ENCODE measurements at places on chromosomes 4 and X.

DNA sequence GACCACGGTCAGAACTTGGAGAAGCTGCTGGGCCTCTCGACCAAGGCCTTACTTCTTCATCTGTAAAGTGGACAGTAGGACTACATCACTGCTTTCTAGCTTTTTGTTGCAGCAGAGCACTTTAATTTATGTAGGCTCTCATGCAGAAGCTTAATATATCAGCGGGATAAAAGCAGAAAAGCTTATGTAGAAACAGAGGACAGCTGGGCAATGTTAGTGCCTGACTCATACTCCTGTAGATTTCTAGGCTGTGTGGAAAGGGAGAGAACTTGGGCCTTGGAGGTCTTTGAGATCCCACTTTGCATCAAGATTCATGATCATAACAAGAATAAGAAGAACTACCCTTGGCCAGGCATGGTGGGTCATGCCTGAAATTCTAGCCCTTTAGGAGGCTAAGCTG lies 91.2 kb downstream of the ARHGAP10 start:
- no peak for DNase-seq

- DNase-seq: no peak
Measured at GRCh38 chr4:17112292-17112659, 213.8 kb upstream of the LDB2 start.

DNA sequence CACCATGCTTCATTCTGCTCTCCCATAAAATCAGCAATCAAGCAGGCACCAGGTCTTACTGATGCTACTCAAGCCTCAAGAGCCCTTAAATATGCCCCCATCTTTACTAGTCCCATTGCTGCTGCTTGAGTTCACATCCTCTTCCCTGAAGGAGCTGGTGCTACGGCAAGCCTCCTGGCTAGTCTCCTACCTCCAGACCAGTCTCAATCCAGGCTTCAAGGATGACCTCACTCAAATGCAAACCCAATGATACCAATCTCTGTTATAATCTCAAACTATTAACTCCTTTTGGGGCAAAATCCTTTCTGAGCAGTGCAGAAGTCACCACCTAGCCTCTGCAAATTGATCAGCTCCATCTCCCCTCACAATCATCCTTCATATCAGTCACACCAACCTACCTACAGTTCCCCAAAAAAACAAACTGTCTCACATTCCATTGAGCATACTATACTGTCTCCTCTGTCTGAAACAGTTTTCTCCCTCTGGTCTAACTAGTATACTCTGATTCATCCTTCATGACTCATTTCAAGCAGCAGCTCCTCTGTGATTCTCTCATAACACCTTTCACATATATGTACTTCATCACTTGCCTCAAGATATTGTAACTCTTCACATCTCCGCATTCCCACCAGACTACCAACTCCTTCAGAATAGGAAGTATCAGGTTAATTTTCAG lies 30.0 kb downstream of the PAPSS1 start:
- DNase-seq: no peak

DNA sequence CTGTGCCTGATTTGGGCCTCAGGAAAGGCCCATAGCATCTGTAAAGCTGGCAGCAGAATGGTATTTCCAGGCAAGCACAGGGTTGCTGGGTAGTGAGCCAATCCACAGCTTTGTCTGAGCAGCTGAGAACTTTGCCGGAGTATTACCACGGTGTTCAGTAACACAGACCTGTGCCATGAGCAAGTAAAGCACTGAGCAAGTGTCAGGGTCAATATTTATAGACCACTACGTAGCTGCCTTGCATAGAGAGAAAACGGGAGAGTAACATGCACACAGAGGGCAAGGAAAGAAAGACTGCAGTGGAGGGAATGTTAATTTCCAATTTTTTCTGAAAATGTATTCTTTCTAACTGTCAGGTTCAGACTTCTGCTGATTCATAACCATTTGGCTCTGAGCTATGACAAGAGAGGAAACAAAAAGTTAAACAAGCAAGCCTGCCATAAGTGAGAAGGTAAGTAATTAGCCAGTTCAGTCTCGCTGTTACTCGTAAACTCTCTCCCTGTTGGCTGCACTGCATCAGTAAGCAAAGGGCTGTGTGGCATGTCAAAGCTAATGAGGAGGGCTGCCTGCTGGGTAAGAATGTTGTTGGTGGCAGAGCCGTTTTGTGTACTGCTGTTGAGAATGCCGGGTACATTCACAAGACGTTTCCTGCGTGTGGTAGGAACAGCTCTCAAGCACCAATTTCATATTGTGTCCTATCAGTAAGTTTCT lies 238.1 kb downstream of the BMPR1B start:
- no peak for DNase-seq

GRCh38 chr4:6128221-6128850 lies 72.0 kb downstream of the JAKMIP1 start:
- DNase-seq: no peak

DNA sequence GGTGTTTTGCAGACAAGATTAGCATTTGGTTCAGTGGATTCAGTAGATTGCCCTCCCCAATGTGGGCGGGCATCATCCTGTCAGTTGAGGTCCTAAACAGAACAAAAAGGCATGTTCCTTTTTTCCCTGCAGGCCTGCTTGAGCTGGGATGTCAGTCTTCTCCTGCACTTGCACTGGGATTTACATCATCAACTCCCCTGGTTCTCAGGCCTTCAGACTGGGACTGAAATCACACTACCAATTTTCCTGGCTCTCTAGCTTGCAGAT lies 278.9 kb upstream of the FTHL17 start:
- DNase-seq: no peak

GRCh38 chrX:106331606-106332005 lies 163.5 kb downstream of the PWWP3B start:
- DNase-seq: no peak

GRCh38 chr4:64340218-64341110 lies 68.8 kb downstream of the TECRL start:
- DNase-seq: no peak

GRCh38 chr4:146477054-146477453 lies 44.7 kb downstream of the SLC10A7 start:
- no peak for DNase-seq

- no peak for DNase-seq
Measured at GRCh38 chrX:9286234-9286633, 178.6 kb upstream of the TBL1X start.

GRCh38 chr4:6561173-6561516 lies 13.8 kb upstream of the MAN2B2 start:
- no peak for DNase-seq

- DNase-seq: no peak
Measured at GRCh38 chr4:7735395-7735794, 204.3 kb downstream of the AFAP1 start.

All from stimulated activated CD8-positive, alpha-beta memory T cell treated with anti-CD3 and anti-CD28 coated beads, Interleukin-4, amount 100 ng/mL, for 4 hours (primary cell).